CD8-positive, alpha-beta memory T cell (primary cell): ENCODE measurements at places on chromosomes 4 and X.

- no peak for DNase-seq
These were observed 71.2 kb downstream of the ZNF827 start for GRCh38 chr4:145867406-145867805.

GRCh38 chrX:129600981-129601424 lies 53.8 kb downstream of the APLN start:
- no peak for DNase-seq

DNA sequence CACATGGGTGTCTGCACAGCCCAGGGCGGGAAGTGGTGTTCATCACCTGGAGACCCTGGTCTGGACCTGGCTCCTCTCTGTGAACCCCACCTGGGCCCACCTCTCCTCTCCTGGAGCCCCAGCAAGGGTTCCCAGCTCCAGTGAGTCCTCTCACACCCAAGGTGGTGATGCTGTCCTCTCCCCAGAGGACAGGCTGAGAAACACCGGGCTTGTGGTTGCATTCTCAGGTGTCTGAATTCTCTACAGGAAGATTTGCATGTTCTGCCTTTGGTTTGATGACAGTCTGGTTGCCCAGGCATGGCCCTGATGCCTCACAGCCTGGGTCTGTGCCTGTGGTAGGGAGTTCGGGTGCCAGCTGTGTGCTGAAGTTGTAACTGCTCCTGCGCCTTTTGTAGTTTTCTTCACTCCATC lies 3.8 kb downstream of the MAEA start:
- no peak for DNase-seq

DNA sequence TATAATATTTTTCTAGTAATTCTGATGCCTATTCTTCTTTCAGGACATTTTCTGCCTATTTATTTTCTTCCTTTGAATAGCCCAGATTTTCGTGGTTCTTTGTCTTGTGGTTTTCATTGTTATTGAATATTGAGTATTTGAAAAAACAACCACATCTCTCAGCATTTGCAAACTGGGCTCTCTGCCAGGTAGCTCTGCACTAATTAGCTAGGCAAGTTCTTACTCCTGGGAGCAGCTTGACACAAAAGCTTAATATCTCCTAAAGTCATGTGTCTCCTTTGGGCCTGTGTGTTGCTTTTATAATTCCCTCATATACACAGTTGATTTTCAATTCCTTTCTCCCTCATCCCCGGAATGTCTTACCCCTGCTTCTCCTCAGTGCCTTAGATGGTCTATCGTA lies 413.5 kb upstream of the GRIA3 start:
- DNase-seq, result no peak

GRCh38 chr4:2833671-2834000 lies 10.0 kb upstream of the ADD1 start:
- DNase-seq, result no peak

GRCh38 chrX:78658414-78658813 lies 714 bp downstream of the RTL3 start:
- no peak for DNase-seq

DNA sequence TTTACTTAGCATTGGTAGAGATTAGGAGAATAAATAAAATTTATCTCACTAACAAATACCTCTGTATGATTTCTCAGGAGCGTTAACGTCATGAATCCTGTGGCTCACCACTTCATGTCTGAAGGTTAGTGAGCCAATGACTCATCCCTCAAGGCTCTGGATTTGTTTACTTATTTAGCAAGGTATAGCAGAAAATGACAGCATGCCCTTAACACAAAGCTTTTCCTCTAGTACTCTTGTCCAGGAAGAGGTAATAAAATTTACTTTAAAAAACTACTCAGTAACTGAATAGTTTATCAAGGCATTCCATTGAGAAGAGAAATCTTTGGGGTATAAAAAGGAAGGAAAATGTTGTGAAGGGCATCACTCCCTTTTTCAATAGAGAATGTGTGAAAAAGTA lies 823.8 kb downstream of the CCSER1 start:
- no peak for DNase-seq

- no peak for DNase-seq
These were observed 7.2 kb downstream of the GSTCD start for GRCh38 chr4:105715692-105716278.

- DNase-seq, result no peak
These were observed 929.7 kb downstream of the C4orf33 start for GRCh38 chr4:130025701-130026100.

DNA sequence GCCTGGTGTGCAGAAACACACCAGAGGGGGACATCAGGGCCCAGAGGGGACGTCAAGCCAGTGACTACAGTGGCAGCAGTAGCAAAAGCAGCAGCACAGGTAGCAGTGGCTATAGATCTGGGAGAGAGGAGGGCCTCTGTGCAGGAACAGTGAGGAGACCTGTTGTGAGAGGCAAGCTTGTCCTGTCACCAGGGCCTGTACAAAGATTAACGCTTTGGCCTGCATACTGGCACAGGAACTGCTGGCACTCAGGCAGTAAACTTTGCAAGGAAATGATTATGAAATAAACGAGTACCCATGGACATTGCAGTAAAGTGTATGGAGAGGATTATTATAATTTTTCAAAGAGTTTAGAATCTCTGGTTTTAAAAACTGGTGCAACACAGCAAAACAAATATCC lies 5.5 kb upstream of the PHF8 start:
- DNase-seq, result no peak

DNA sequence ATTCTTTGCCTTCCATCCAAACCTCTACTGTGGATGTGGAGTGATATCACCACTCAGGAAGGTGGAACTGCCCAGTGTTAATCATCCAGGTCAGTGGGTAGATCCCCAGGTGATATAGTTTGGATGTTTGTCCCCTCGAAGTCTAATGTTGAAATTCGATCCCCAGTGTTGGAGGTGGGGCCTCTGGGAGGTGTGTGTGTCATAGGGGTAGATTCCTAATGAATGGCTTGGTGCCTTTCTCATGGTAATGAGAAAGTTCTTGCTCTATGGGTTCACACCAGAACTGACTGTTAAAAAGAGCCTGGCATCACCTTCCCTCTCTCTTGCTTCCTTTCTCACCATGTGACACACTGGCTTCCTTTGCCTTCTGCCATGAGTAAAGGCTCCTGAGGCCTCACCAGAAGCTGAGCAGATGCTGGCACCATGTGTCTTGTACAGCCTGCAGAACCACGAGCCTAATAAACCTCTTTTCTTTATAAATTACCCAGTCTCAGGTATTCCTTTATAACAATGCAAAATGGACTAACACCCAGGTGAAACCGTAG lies 6.8 kb upstream of the SOWAHB start:
- DNase-seq, result no peak

GRCh38 chr4:101370663-101371210 lies 23.4 kb upstream of the PPP3CA start:
- DNase-seq, result no peak

- no peak for DNase-seq
These were observed 124.9 kb upstream of the GUCY1A1 start for GRCh38 chr4:155541716-155542115.

- no peak for DNase-seq
These were observed 86.0 kb downstream of the WWC2 start for GRCh38 chr4:183185018-183185417.

- no peak for DNase-seq
These were observed 33.5 kb downstream of the SMS start for GRCh38 chrX:21974011-21974385.

DNA sequence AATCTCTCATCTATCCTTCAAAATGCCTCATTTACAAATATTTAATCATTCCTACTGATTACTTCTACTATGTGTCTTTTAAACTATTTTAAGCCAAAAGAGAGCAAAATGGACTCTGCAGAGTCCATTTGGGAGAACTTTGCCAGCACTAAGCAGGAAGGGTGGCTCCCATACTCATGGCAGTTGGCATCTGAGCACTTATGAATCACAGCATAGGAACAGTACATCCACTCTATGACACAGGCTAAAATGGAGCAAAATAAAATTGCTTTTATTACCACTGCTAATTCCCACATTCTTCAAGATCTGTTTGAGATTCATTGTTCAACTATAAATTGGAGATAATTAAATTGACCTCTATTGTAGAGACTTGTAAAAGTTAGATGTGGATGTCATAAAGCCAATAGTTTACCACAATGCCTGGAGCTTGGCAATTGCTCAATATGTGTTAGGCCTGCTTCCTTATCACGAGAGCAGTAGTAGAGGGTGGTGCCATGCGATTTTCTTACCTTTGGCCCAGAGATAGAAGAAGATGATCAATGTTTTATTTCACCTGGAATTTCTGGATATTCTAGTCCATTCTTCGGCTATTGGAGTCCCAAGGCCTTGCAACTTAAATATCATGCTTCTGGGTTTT lies 19.1 kb downstream of the HPGD start:
- no peak for DNase-seq

- DNase-seq, result no peak
These were observed 79.4 kb downstream of the SLC9A6 start for GRCh38 chrX:136064661-136065043.

DNA sequence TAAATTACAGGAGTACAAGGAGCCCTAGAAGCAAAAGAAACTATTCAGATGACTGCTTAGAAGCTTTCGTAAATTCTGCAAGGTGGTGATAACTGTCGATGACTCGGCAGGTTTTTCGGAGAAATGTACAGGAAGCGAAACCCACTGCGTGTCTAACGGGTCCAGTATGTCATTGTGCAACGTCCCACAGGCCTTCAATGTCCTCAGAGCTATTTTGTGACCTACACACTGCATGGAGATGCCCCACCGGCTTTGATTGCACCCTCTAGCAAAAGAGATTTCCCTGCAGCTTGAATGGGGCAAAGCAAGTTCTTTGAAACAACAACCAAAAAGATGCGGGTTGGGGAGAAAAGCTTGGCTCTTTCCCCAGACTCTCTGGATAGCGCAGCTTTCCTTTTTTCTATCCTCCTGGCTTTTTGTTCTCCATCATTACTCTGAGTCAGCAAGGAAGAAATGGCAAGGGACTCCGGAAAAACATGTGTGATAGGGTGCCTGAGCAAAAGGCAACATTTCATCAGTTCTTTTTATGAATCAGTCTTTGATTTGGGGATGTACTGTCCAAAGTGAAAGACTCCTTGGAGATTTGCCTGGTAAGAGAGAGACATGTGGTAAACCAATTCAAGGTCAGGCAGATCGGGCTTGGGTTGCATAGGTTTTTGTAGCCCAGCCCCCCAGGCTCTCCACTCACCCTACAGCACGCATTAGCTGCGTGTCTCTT lies 112.0 kb upstream of the TBL1X start:
- DNase-seq, result peak; percentile 1

DNA sequence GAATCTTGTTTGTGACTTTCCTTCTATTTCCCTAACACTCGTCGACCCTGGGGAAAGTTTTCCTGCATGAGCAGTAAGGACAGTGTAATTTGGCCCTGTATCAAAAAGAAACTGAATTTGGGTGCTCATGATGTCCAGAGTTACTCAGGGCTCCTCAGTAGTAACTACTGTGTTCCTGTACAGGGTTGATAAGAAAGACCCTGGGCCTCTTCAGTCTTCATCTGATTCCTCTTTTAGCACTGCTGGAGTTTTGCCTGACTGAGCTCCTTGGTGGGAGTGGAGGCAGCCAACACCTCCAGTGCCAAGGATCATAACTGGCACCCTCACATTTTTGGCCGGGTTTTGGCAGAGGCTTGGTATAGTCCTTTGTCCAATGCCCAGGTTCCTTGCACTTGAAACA lies 7.1 kb upstream of the AREG start:
- no peak for DNase-seq

DNA sequence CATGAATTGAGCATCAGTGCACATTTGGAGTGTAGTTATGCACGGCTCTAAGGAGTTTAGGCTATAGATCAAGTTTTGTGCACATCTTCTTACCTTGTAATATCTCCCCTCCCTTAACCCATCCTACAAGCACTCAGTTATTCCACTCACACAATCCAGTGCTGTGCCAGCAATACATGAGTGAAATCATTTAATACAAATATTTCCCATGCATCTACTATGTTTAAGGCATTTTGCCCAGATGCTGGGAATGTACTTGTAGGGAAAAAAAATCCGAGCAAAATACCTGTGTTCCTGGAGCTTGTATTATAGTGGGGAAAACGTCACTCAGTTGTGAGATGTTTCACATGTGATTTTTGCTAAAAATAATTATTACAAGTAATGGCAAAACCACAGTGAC lies 191.6 kb upstream of the LDB2 start:
- no peak for DNase-seq

- DNase-seq, result no peak
These were observed 514.7 kb upstream of the SPANXN1 start for GRCh38 chrX:144732588-144732987.

- no peak for DNase-seq
These were observed 9.7 kb upstream of the MYOZ2 start for GRCh38 chr4:119125931-119126330.

DNA sequence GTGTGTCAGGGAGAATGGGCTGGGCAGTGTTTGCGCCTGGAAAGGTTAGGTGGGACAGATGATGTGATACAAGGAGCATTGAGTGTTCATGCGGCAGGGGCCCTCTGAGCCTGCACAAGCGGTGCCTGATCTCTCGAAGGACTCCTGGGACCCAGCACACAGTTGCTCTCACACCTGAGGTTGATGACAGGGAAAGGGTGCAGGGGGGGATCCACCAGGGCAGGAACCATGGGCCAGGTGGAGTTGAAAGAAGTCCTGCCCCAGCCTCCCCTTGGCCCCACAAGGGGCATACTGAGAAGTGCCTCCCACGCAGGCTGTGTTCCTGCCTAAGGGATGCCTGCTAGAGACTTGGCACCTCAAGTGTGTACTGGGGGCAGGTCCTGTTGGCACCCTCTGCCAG lies 33.1 kb downstream of the TKTL1 start:
- DNase-seq, result no peak

DNA sequence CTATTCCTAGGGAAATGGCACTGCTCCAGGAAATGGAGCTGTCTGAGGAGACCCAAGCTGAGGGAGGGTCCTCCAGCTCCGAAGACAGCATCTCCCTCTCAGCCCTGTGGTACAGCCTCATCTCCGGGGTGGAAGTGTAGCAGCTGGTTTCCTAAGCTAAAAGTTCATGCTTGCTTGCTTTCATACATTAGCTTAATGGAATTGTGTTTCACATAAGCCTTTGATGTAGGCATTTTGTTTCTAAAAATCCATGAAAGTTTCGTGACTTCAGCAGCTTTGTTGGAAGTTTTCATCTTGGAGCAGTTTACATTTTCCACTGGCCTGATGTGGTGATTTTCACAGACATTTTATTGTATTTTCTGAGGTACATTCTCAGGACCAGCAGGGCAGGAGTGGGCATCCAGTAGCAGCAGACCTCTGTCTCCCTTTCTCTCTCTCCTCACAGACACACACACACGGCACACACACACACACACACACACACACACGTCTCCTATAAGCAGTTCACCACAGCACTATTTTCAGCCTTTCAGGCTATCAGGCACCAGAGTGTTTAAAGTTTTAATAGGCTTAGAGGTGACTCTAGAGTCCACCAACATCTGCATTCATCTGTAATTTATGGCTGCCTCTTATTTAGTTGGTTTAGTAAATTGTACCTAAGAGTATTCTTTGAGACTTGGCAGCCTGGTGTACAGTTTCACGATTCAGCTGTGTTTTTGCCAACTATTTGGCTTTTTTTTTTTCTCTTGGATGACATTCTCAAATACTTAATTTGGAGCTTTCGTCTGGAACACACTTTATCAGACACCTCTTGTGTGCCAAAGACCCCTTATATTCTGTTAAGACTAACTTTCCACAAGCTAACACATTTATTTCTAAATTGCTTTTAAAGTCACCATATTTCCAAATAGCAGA lies 225.8 kb upstream of the SFRP2 start:
- no peak for DNase-seq

GRCh38 chrX:132022198-132022966 lies 720 bp upstream of the STK26 start:
- DNase-seq, result no peak
